ENCODE measurements at places on chromosomes 6 and 20. TPM values are rescaled to one million over a fixed set of nuclear protein-coding genes. Genes with fewer than 3 reads are reported as not detected.

The GGTLC1 gene
- total RNA-seq: not detected

The SOBP gene
- total RNA-seq: 56.9 TPM

The TPD52L1 gene
- total RNA-seq: 1.4 TPM

The REM1 gene
- total RNA-seq: not detected

The BPIFA2 gene
- not detected for total RNA-seq

The TMC2 gene
- total RNA-seq: 1.7 TPM

The BPIFB2 gene
- 0.31 TPM for total RNA-seq

The TSPO2 gene
- total RNA-seq: not detected

The FAXC gene
- 49.3 TPM for total RNA-seq

All from occipital lobe (tissue), 3 donors.